ENCODE measurements at places on chromosomes 13 and 19. TPM values are rescaled to one million over a fixed set of nuclear protein-coding genes. Genes with fewer than 3 reads are reported as not detected.

GRCh38 chr13:24039621-24040475, 120.7 kb upstream of the SPATA13 start:
- DNase-seq, result no peak
- H3K27me3 ChIP-seq, result no peaks in the 10 kb centered on the region

DNA sequence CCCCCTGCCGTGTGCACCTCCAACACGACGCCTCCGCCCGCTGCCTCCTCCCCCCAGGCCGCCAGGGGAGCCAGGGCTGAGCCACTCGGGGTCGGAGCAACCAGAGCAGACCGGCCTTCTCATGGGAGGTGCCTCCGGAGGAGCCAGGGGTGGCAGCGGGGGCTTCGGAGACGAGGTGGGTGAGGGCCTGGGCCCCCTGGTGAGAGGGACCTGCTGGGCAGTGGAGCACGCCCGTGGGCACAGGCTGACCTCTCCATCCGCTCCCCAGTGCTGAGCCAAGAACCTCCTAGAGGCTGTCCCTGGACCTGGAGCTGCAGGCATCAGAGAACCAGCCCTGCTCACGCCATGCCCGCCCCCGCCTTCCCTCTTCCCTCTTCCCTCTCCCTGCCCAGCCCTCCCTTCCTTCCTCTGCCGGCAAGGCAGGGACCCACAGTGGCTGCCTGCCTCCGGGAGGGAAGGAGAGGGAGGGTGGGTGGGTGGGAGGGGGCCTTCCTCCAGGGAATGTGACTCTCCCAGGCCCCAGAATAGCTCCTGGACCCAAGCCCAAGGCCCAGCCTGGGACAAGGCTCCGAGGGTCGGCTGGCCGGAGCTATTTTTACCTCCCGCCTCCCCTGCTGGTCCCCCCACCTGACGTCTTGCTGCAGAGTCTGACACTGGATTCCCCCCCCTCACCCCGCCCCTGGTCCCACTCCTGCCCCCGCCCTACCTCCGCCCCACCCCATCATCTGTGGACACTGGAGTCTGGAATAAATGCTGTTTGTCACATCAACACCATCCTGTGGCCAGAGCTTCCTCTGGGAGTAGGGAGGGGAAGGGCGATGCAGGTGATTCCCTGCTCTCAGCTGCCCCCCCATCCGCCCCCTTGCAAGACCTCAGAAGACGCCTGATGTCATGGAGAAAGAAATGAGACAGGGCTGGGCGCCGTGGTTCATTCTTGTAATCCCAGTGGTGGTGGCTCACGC, 12.0 kb downstream of the BCAM start:
- no peak overlapping the region for H3K4me3 ChIP-seq
- H3K36me3 ChIP-seq, result peaks cover 2% of the 10 kb centered on the region
- H3K27me3 ChIP-seq, result no peaks in the 10 kb centered on the region

- H3K36me3 ChIP-seq, result peaks cover 6% of the 10 kb centered on the region
- H3K27me3 ChIP-seq, result no peaks in the 10 kb centered on the region
- H3K27ac ChIP-seq, result no peak overlapping the region
- DNase-seq, result no peak
- H3K4me3 ChIP-seq, result no peak overlapping the region
Measured at GRCh38 chr13:100645382-100645781, 29.2 kb downstream of the TMTC4 start.

GRCh38 chr19:30256496-30256850, 115.7 kb upstream of the ZNF536 start:
- DNase-seq, result no peak
- no peaks in the 10 kb centered on the region for H3K36me3 ChIP-seq
- peaks cover 7% of the 10 kb centered on the region for H3K27me3 ChIP-seq
- peaks cover 3% of the 10 kb centered on the region for H3K4me1 ChIP-seq
- no peak overlapping the region for H3K4me3 ChIP-seq

The KCNRG gene
- total RNA-seq, result 13.6 TPM

- no peak overlapping the region for H3K4me3 ChIP-seq
- no peaks in the 10 kb centered on the region for H3K4me1 ChIP-seq
- no peak overlapping the region for H3K27ac ChIP-seq
- H3K36me3 ChIP-seq, result no peaks in the 10 kb centered on the region
- H3K27me3 ChIP-seq, result no peaks in the 10 kb centered on the region
- peak; percentile 90 for DNase-seq
Measured at GRCh38 chr19:46426506-46427162, 2.1 kb downstream of the PNMA8C start.

DNA sequence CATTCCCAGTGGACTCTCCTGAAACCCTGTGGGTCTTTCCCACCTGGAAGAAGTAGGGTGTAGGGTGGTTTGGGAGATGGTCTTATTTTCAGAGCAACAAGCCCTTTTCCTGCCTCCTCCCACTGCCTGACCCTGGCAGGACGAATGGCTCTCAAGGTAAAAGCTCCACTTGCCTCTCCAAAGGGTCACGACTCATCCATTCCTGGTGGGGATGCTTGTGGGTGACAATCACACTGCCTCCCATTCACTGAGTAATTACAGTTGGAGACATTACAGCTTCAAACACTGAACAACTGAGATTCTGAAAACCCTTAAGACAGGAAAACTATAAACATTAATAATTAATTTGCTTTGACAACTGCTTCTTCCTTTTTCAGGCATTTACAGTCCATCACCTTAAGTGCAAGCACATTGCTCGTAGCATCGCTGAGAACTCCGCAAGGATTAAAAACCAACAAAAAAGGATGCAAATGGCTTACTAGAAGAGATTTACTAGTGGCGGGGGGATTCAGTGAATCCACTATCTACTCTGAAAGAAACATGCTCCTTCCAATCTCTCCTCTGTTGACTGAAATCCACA, 199.6 kb upstream of the IRS2 start:
- H3K4me1 ChIP-seq, result no peaks in the 10 kb centered on the region
- no peaks in the 10 kb centered on the region for H3K36me3 ChIP-seq
- no peak overlapping the region for H3K4me3 ChIP-seq

The PSG11 gene
- not detected for total RNA-seq

The OR7A5 gene
- total RNA-seq, result not detected

GRCh38 chr13:24228852-24229458, 68.4 kb downstream of the SPATA13 start:
- H3K36me3 ChIP-seq, result no peaks in the 10 kb centered on the region
- H3K4me3 ChIP-seq, result no peak overlapping the region
- H3K27ac ChIP-seq, result no peak overlapping the region
- DNase-seq, result peak; percentile 71

The PNMA8A gene
- 8.4 TPM for total RNA-seq

- no peaks in the 10 kb centered on the region for H3K36me3 ChIP-seq
- DNase-seq, result no peak
- no peak overlapping the region for H3K4me3 ChIP-seq
- H3K27ac ChIP-seq, result no peak overlapping the region
- H3K27me3 ChIP-seq, result no peaks in the 10 kb centered on the region
Measured at GRCh38 chr19:16355293-16356043, 30.8 kb downstream of the KLF2 start.

- peak overlapping the region; percentile 64 for H3K27ac ChIP-seq
- H3K4me1 ChIP-seq, result no peaks in the 10 kb centered on the region
- no peaks in the 10 kb centered on the region for H3K36me3 ChIP-seq
- H3K4me3 ChIP-seq, result no peak overlapping the region
Measured at GRCh38 chr19:51754109-51754508, 2.4 kb upstream of the FPR1 start.

- no peaks in the 10 kb centered on the region for H3K36me3 ChIP-seq
- peaks cover 26% of the 10 kb centered on the region for H3K27me3 ChIP-seq
- no peak overlapping the region for H3K27ac ChIP-seq
- no peaks in the 10 kb centered on the region for H3K4me1 ChIP-seq
- H3K4me3 ChIP-seq, result no peak overlapping the region
Measured at GRCh38 chr19:18232540-18233223, 6.4 kb upstream of the PDE4C start.

The HCN2 gene
- total RNA-seq, result 0.21 TPM

The RAB20 gene
- total RNA-seq, result 42.9 TPM

DNA sequence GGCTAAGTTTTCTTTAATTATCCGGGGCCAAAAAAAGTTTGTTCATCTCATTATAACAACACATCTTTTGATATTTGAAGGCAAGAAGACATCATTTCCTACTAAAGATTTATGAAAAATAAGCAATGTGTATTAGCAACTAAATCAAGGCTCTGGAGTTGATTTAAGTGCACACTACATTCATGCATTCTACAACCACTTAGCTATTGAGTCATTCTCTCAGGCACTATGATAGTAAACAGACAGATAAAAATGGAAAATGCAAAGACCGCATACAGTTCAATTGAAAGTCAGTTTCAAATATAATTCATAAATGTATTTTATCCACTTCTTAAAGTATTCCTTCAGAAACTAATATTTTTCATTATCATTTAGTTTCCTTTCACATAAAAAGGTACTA, 1395.2 kb downstream of the PCDH9 start:
- no peak for DNase-seq
- H3K4me3 ChIP-seq, result no peak overlapping the region
- H3K36me3 ChIP-seq, result no peaks in the 10 kb centered on the region
- no peaks in the 10 kb centered on the region for H3K27me3 ChIP-seq

- H3K27me3 ChIP-seq, result no peaks in the 10 kb centered on the region
- no peak for DNase-seq
- peaks cover 4% of the 10 kb centered on the region for H3K36me3 ChIP-seq
Measured at GRCh38 chr19:23916991-23917390, 2.3 kb downstream of the ZNF726 start.

The PLPPR2 gene
- 33.2 TPM for total RNA-seq

DNA sequence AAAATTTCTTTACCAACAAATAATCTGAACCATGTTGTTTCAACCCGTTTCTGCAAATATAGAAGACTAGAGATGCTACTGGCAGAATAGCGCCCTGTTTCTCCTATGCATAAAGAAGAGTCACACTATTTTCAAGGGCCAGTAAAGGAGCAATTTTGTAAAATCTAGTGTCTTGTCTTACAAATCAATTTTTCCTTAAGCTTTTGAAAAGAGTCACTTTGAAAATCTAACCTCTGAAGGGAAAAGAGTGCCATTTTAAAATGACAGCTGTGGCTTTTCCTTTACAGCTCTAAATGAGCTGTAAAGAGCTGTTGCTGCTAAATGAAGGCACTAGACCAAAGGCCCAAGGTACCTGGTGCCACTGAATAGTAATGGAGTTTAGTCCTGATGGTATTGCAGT, 16.9 kb upstream of the GTF2F2 start:
- H3K27ac ChIP-seq, result no peak overlapping the region
- no peaks in the 10 kb centered on the region for H3K4me1 ChIP-seq
- no peak overlapping the region for H3K4me3 ChIP-seq
- no peaks in the 10 kb centered on the region for H3K36me3 ChIP-seq
- no peak for DNase-seq

- no peak for DNase-seq
- H3K36me3 ChIP-seq, result peaks cover 34% of the 10 kb centered on the region
- no peak overlapping the region for H3K4me3 ChIP-seq
- H3K27me3 ChIP-seq, result no peaks in the 10 kb centered on the region
Measured at GRCh38 chr13:110468986-110469495, 92.5 kb downstream of the RAB20 start.

DNA sequence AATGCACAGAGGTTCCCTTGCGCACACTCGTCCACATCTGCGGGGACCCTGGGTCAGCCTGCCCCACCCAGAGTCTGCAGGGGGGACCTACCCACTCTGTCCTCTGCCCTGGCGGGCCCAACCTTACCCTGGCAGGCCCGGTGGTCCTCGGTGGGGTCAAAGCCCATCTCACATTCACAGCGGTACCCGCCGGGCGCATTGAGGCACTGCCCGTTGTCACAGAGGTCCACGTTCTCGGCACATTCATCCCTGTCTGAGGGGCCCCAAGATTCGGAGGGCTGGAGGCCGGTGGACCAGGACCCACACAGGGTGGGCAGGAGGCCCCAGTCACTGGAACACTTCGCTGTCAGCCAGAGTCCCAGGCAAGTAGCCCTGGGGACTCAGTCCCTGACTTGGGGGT, 38.5 kb downstream of the FBN3 start:
- H3K36me3 ChIP-seq, result no peaks in the 10 kb centered on the region
- no peak overlapping the region for H3K27ac ChIP-seq
- DNase-seq, result no peak
- H3K4me1 ChIP-seq, result peaks cover 1% of the 10 kb centered on the region
- no peaks in the 10 kb centered on the region for H3K27me3 ChIP-seq

DNA sequence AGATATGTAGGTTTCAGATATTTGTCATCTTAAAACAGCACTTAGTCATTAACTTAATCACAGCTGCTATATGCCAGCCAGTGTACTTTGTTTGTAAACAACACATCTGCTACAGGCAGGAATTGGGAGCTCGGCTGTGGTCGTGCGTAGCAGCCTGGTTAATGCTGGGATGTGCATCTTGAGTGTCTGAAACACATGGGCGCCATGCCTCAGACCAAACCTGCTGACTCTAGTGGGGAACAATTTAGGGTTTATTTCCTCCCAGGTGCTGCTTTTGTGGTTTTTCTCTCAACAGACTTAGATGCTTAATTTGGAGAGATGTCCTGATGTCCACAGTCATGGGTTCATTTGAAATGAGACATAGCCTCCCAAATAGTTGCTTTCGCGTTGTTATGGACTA, 238.5 kb upstream of the TMTC4 start:
- H3K27ac ChIP-seq, result no peak overlapping the region
- H3K27me3 ChIP-seq, result no peaks in the 10 kb centered on the region
- H3K36me3 ChIP-seq, result no peaks in the 10 kb centered on the region

The NKPD1 gene
- total RNA-seq, result 0.06 TPM

The CBY2 gene
- total RNA-seq, result not detected

DNA sequence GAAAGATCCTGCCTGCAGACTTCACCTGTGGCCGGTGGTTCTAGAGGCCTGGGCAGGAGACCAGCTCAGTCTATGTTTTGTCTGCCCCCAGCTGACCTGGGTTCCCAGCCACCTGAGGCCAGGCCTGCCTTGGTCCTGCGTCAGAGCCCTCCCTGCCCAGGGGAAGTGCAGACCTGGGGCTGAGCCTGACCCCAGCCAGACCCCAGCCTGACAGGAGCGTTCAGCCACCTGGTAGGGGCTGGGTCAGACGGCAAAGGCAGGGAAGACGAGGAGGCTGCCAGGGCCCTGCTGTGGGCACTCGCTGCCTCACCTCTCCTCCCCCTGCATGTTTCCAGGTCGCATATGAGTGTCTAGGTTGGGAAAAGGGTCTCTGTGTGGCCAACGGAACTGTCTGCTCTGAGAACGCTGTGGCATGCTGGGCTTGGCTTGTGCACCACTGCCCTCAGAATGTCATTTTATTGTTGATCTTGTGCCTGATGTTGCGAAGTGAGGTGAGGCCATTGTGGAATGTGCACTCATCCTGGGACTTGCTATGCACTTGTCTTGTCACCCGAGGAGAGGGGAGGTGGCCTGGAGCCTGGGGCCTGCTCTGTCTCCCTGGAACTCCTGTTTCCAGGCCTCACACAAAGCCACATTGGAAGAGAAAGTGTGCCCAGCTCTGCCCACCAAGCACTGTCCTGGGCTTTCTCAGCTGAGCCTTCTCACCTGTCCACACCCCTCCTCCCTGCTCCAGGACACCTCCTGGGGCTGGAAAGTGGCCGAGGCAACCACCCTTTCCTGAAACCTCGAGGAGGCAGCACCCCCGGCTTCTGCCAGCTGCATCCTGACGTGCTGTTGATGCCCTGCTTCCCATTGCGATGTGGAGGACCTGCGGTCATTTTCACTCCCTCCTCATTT, 15.2 kb upstream of the MCF2L start:
- H3K4me3 ChIP-seq, result no peak overlapping the region
- H3K36me3 ChIP-seq, result no peaks in the 10 kb centered on the region
- peaks cover 2% of the 10 kb centered on the region for H3K27me3 ChIP-seq
- peak overlapping the region; percentile 45 for H3K27ac ChIP-seq
- no peaks in the 10 kb centered on the region for H3K4me1 ChIP-seq
- no peak for DNase-seq

The ZNF765 gene
- 8.6 TPM for total RNA-seq
